ENCODE measurements at places on chromosomes 3 and 15. TPM values are rescaled to one million over a fixed set of nuclear protein-coding genes. Genes with fewer than 3 reads are reported as not detected.

FGD5 gene
- total RNA-seq: 0.05 TPM

DNA sequence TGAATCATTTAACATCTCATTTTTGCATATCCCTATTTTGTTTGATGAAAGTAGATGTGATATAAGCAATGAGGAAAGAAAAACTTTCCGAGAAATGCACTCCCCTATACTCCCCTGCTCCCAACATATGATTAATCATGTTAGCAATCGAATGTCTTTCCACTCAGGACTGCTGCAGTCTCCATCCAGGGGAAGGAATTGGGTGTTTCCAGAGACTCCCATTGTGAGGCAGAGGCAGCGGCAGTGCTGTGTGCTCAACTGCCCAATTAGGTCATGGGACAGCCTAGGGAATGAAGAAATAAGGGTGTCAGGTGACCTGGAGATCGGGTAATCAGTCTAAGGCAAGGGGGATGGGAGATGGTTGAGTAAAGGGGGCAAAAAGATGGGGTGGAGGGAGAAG lies 268.6 kb upstream of the MEIS2 start:
- no peak for DNase-seq

STRIT1 gene
- not detected for total RNA-seq

MME gene
- 51.7 TPM for total RNA-seq

MYZAP gene
- 7.9 TPM for total RNA-seq

DNA sequence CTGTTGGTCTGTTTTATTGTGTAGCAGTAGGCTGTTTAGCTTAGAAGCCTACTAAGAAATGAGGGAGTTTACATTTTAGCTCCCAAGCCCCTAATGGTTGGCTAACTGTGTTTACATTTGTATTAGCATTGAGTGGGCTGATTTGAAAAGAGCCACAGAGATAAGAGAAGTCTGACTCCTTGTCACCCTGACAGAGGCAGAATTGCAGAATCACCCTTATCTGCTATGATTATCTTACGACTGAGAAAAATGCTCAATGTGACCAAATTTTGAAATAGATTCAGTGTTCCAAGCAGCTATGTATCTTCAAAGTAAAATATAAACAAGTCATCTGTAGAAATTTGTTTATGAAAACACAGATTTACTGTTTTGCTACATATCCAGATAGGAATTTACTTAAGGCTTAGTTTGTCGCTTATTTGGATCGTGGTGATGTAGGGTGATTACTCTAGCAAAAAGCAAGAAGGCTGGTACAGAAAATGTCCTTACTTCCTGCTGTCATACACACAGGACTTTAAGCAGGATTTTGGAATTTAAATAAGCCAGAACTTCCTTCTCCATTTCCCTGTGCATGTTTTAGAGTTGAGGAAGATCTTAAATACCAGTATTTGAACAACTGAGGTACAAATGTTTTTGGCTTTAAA lies 19.0 kb downstream of the SEMA6D start:
- DNase-seq: no peak

DNA sequence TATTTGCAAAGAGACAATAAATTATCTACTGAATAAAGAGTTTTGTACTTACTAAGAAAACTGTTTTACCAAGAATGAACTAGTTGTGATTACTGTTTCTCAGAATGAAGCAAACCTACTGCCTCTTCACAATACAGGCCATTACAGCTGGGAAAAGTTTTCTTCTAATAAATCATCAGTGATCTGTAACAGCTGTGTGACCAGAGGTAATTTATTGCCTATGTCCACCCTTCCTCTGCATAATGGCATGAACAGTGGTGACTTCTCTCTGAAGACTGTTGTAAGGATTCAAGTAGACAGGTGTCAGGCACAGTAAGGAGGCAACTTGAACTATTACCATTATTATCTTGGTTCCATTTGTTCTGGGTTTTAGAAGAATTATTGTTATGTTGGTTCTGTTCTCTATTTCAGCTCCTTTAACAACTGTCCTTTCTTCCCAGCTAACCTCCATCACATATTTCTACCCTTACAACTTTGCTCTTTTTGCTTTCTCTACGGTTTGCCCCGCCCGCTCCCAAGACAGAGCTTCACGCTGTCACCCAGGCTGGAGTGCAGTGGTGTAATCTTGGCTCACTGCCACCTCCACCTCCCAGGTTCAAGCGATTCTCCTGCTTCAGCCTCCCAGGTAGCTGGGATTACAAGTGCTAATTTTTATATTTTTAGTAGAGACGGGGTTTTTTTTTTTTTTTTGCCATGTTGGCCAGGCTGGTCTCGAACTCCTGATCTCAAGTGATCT lies 51.5 kb downstream of the PRKAR2A start:
- DNase-seq: no peak

- DNase-seq: no peak
Measured at GRCh38 chr15:43199945-43200488, 14.8 kb downstream of the CCNDBP1 start.

DNA sequence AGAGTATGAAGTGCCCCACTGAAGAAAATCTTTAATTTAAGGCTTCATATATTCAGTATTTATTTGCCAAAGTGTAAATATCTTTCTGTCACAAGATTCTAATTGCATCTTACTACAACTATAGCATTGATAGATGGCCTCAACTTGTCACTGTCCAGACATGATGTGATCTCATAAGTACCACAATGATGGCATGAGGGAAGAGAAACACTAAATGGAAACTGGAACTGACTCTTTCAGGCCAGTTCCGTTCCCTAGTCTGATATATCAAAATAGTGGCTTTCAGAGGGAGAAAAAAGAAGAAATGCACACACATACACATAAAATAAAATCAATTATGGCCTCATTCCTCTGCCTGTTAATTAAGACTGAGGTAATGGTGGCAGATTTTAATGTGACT lies 615.7 kb downstream of the TBL1XR1 start:
- no peak for DNase-seq

- peak; percentile 72 for DNase-seq
Measured at GRCh38 chr3:100710261-100710968, 1.1 kb downstream of the TFG start.

SLCO2A1 gene
- 0.47 TPM for total RNA-seq

RARB gene
- total RNA-seq: 40.2 TPM

GRCh38 chr3:128281056-128281455 lies 127.8 kb downstream of the EEFSEC start:
- DNase-seq: no peak

C3orf80 gene
- 0.25 TPM for total RNA-seq

DNA sequence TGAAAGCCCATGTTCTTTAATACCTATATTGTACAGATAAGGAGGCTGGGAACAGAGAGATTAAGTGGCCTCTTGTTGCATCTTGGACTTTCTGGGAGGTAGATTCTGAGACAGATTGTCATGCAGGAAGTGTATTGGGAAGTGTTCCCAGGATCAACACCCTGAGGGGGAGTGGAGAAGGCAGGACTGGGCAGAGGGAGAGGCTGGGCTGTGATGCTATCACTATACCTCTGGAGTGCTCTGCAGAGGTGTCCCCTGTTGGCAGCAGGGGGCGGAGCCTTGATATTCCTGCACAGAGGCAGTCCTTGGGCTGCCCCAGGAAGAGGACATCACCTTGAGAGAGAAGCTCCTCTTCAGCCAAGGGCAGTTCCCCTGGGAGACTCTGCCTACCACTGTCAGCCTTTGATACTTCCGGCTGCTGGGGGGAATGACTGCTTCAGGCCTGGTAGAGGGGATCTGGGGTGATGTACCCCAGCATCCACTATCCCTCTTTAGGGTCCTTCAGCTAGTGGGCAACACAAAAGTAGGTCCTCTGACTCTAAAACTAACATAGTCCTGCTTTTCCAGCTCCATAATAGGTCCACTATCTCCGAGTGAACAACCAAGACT lies 97.4 kb upstream of the RNU6-1 start:
- DNase-seq: peak; percentile 74

CPN2 gene
- total RNA-seq: not detected

DNAH1 gene
- 0.02 TPM for total RNA-seq

GRCh38 chr3:99313485-99313884 lies 324.9 kb upstream of the COL8A1 start:
- no peak for DNase-seq

Measured in M059J (cell line).